LNCaP clone FGC (cell line): ENCODE measurements at places on chromosomes 4 and X.

GRCh38 chr4:39319676-39320075, 46.5 kb downstream of the RFC1 start:
- no peak for DNase-seq

DNA sequence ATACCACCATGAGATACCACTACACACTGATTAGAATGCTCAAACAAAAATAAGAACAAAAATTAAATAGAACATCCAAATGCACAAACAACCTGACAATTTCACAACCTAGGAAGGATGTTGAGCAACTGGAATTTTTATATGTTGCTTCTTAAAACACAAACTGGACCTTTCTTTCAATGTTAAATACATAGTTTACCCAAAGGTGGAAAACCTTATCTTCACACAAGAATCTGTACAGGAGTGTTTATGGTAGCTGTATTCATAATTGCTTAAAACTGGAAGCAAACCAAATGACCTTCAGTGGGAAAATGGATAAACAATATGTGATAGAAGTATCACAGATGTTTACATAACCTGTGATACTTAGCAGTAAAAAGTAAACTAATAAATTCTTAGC, 573.8 kb downstream of the MAGEB5 start:
- DNase-seq = no peak

- DNase-seq = no peak
Measured at GRCh38 chr4:67282749-67283148, 262.6 kb downstream of the CENPC start.

GRCh38 chrX:48918643-48919340, at the start of gene PIM2:
PIM2 (minus strand) TSS chrX:48919024; CDS start chrX:48918834, 190 bp downstream.
- DNase-seq = peak; percentile 89

GRCh38 chr4:14787894-14788293, 214.4 kb upstream of the CPEB2 start:
- DNase-seq = no peak

GRCh38 chrX:74923942-74924448, 1.3 kb downstream of the NEXMIF start:
- DNase-seq = no peak

GRCh38 chr4:98517218-98518021, 141.0 kb downstream of the TSPAN5 start:
- DNase-seq = peak; percentile 71

GRCh38 chr4:142984871-142985585, 138.9 kb upstream of the INPP4B start:
- DNase-seq = no peak

- DNase-seq = no peak
Measured at GRCh38 chr4:1685235-1686150, 1.4 kb upstream of the FAM53A start.

DNA sequence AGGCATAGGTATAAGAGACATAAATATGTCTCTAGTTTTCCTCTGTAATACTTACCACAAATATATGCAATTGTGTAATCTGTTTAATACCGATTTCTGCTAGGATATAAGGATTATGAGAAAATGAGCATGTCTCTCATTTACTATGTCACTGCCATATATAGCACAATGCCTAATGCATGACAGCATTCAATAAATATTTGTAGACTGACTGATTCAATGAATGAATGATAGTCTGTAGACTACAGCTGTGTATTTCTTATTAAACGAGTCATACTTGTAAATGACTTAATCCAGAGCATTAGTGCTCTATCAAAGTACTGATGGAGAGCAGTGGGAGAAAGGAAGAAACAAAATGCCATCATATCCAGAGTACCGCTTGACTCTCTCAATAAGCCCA, 175.6 kb downstream of the PPP3CA start:
- no peak for DNase-seq

- DNase-seq = peak; percentile 39
Measured at GRCh38 chrX:17559728-17560379, 177.4 kb upstream of the SCML1 start.

DNA sequence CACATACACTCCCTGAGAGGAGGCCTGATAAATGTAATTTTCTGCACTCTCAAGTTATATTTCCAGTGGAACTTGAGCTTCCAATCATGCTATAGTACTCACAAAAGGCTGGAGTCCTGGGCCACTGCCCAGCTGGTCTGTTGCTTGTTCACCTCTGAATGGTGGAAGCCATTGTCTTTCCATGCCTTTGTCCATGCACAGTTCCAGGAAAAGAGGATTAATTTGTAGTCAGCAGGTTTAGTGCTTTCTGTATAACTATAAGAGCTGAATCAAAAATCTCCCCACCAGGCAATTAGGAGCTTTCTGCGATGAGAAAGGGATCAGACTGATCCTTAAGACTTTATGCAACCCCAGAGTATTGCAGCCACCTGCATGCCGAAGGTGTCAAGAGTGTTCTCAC, 195.4 kb upstream of the PGRMC2 start:
- DNase-seq = no peak

- DNase-seq = peak; percentile 71
Measured at GRCh38 chr4:57430726-57431125, 320.5 kb upstream of the IGFBP7 start.

- DNase-seq = peak; percentile 88
Measured at GRCh38 chrX:72045552-72046277, 86.0 kb downstream of the RTL5 start.

- no peak for DNase-seq
Measured at GRCh38 chr4:1566838-1567518, 117.1 kb downstream of the FAM53A start.

- no peak for DNase-seq
Measured at GRCh38 chrX:53184836-53185235, 40.2 kb downstream of the KDM5C start.

DNA sequence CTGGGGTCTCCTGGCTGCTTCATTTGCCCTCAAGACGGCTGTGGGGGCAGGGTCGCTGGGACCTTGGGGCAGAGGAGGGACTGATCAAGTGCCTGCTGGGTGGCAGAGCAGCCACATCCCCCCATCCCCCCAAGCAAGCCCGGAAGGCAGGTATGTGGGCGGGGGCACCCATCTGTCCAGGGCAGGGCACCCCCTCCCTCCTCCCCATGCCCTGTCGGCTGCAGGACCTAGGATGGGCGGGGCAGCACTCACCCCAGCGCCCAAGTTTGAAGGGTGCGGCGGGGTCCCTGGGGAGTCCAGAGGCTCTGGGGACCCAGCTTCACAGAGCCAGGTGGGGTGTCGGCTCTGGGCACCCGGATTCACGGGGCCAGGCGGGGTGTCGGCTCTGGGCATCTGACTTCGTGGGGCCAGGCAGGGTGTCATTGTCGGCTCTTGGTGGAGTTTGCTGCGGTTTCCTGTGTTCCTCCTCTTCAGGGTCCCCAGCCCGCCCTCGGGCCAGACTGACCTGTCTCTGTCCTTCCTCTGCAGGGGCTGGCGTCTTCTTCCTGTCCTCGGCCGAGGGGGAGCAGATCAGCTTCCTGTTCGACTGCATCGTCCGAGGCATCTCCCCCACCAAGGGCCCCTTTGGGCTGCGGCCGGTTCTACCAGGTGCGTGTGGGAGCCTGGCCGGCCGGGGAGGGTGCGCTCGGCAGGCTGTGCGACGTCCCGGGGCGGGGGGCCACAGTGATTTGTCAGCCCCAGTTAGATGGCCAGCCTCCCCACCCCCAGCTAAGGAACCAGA, 22.1 kb downstream of the DOK7 start:
- DNase-seq = no peak

DNA sequence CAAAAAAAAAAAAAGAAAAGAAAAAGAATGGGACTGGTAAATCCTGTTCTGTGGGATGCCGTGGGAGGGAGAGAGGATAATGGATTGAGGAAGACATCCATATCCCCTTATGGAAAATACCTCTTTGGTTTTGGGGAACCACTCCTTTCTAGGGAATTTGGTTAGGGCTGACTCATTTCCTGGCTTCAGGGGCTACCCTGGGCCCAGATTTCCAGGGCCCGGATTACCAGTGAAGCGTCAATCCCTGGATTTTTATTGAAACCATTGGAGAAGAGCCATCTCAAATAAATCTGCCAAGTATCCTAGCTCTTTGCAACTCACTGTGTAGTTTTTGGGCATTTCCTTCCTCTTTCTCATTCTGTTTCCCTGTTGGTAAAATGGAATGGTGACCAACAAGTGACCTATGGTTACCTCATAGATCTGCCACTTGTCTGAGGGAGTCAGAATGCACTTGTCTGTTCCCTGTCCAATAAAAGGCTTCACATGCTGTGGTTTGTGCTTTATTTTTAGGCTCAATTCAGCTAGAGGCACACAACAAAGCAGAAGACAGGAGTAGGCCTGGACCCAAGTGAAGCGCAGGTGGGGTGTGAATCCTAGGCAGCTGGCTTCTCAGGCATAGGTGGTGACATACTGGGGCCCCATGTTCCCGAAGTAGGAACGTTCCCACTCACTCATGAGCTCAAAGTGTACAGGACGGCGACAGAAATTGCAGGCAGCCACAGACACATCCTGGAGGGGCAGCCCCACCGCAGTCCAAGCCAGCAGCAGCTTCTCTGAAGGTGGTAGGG, 8.6 kb downstream of the APEX2 start:
- DNase-seq = no peak

DNA sequence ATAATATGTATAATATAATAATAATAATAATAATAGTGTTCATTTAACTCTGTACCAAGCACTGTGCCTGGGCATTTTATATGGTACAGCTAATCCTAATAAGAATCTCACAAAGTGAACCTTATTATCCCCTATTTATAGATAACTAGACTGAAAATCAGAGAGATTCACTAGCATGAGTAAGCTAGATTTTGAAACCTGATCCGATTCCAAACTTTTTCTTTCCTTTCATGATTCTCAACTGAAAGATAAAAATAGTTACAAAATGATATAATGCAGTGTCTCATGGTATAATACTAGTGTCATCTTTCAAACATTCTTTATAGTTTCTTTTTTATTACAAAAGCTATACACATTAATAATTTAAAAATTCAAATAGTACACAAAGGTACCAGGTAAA, 55.9 kb upstream of the RNF128 start:
- no peak for DNase-seq

- DNase-seq = no peak
Measured at GRCh38 chr4:7722766-7723387, 216.8 kb downstream of the AFAP1 start.

DNA sequence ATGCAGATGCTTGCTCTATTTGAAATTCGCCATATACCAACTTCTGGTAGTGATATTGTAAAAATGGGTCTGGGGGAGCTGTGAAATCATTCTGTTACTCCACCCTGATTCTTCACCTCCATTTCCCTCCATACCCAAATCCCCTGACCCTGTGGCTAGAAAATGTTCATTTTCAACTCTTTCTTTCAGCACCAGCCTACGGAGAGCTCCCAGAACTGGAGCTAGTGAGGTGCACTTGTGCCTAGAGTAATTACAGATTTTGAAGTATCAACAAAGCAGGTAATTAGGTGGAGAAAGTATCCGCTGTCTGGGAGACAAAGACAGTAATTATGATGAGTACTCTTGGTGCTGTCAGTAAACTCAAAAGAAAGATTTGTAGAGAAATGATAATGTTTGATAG, 8.1 kb downstream of the ARHGAP36 start:
- DNase-seq = no peak

DNA sequence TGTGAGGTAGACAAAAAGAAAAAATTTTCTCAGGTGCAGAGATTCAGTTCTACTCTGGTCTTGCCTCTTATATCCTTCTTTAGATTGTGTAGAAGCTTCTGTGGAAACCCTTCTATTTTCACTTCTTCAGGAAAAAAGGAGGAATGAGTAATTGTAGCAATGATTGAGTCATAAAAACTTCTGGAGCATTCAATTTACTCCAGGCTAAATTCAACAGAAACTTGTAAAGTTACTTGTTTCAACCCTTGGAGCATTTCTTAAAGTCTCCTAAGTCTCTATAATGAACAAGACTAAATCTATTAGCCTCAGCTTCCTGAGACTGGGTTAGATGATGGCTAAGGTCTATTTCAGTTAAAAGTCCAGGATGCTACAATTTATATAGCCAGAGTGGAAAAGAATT, 29.9 kb downstream of the BOD1L1 start:
- no peak for DNase-seq

DNA sequence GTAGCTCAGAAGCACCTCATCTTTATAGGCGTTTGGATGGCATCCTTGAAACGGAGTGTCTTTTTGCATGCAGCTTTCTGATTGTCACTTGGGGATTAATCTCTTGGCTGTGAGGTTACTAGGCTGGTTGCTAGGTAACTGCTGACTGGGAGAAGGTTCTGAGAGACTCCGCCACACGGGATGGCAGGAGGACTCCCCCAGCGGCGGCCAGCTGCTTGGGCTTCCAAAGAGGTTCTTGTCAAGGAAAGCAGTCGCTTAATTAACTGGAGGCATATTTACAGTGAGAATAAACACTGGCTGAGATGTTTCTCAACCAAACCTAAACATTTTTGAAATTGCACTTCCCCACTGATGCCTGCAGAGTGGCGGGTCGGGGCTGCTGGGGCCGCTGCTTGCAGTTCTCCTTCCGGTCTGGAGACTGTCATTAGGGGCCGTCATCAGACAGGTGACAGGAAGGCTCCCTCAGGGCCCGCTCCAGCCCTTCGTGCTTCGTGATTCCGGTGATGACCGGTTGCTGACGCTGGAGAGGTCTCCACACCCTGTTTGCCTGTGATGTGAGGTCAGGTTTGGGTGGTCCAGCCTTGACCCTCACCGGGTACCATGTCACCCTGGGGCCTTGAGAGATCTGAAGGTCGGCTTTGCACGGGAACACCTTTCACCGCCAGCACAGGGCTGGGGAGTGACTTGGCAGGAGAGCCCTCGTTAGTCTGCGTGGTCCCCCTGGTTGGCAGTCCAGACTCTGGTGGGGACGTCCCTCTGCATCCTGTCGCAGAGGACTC, 9.1 kb downstream of the NSG1 start:
- no peak for DNase-seq

DNA sequence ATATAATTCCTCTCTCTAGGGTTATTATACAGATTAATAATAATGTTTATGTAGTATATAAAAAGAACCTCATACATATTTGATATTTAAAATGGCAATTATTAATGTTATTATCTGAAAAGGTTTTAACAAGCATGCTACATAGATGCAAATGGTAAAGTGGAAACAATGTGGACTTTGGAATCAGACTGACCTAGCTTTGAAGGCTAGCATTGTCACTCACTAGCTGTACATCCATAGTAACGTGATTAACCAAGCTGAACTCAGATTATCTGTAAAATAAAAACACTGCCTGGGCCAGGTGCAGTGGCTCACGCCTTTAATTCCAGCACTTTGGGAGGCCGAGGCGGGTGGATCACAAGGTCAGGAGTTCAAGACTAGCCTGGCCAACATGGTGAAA, 233.7 kb upstream of the SPRY1 start:
- no peak for DNase-seq

DNA sequence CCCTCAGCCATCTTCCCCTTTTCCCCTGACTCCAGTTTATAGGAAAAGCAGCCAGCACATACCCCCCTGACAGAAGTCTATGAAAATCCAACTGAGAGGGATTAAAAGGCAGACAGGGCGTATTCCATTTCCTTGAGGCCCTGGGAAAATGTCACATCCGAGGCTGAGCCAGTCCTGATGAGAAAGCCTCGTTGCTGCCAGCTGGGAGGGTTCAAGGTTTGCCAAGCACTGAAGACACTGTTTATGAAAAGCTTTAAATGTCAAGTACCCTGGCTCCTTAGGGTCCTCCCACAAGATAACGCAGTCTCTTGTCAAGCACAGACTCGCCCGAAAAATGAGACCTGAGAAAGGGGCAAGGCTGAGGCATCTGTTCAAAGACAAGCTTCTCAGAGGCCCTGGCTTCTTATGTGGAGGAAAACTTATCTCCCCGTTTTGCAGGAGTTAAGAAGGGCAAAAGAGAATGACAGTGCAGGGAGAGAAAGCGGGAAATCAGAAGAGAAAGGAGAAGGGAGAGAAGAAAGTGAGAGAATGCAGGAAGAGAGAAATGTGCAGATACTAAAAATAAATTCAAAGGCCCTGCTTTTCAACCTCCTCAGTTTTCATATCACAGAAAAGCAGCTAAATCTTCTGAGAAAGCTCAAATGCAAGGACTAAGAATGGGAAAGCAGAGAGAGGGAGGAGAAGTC, 44.7 kb downstream of the SCD5 start:
- DNase-seq = no peak
